ENCODE measurements at places on chromosomes 12 and 14. TPM values are rescaled to one million over a fixed set of nuclear protein-coding genes. Genes with fewer than 3 reads are reported as not detected.

GRCh38 chr14:68589447-68590200 is 203.2 kb downstream of the ZFP36L1 start:
- DNase-seq, result peak; percentile 80

GRCh38 chr12:10718279-10718821 is 4.8 kb downstream of the YBX3 start:
- DNase-seq, result peak; percentile 85

GRCh38 chr14:94172545-94172944 is 1.6 kb upstream of the PPP4R4 start:
- DNase-seq, result no peak

- no peak for DNase-seq
Observed at GRCh38 chr12:65155784-65156183, 13.6 kb upstream of the LEMD3 start.

GRCh38 chr12:33795536-33795935 is 226.8 kb upstream of the ALG10 start:
- no peak for DNase-seq

- no peak for DNase-seq
Observed at GRCh38 chr12:124107351-124107750, 134.3 kb downstream of the ZNF664 start.

DNA sequence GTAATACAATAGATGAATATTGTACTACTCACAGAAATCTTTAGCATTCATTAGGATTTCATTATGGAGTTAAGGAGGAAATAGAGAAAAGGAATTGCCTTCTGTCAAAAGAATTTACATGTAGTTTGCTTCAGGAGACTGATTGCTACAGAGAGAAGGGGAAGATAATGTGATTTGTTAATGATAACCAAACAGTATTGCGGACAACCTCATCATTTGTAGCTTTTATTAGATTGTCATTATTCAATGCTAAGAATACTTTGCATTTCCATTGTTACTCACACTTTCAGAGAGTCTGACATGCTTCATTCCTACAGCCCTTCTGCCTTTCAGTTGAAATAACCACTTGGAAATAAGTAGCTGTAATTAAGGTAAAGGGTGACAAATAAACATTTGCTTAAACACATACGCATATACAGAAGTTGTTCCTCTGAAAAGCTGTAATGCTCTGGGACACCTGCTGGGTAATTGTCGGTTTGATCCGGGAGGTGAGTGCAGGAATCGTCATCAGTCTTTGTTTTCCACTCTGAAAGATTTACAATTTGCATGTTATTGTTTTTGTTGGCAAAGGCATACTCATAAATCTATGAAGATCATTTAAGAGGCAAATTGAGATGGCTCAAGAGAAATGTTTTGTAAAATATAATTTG is 600.2 kb downstream of the TRHDE start:
- no peak for DNase-seq

DNA sequence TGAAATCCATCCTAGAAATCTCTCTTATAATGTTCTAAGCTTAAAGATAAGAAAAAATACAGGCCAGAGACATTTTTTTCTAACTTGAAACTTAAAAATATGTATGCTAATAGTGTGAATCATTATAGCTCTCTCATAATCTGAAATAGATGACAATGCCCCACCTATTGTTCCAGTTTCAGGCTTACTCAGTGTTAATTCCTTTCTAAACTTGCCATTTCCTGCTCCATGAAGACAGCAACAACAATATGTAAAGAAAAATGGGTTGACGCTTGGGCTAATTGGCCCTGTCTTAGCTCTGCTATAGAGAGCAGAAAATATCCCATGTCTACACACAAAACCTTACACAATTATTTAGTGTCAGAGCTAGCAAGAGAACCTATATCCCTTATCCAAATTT is 37.1 kb downstream of the LMO3 start:
- DNase-seq, result peak; percentile 13

DNA sequence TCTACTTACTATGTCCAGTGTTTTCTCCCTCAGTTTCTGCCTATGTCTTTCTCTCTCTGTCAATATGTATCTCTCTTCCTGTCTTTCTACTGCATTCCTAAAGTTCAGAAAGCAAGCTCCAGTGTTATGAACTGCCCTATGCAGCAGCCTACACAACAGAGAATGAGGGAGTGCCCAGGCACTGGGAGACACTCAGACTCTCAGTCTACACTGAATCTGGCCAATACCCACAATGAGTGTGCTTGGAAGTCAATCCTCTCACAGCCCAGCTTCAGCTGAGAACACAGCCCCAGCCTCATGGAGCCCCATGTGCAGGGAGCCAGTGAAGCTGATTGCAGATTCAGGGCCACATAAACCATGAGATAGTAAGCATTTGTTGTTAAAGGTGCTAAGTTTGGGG is 128.7 kb downstream of the ALG10 start:
- no peak for DNase-seq

DNA sequence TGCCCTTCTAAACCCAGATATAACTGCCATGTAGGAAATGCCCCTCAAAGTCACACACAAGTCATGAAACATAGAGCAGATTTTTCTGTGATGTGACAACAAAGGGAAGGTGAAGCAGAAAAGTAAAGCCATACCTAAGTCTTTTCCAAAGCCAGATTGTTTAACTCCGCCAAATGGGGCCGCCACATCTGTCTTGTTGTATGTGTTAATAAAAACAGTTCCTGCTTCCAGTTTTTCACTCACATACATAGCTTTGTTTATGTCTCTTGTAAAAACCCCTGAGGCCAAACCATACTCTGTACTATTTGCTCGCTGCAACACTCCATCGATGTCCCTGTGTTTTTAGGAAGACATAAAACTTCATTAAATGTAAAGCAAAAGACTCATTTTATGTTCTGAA is 40.3 kb downstream of the NOPCHAP1 start:
- DNase-seq, result no peak

The LHX5 gene
- not detected for polyA plus RNA-seq

The TMCC3 gene
- 0.32 TPM for polyA plus RNA-seq

The HOXC11 gene
- not detected for polyA plus RNA-seq

The MYF6 gene
- polyA plus RNA-seq, result not detected

The RNASE3 gene
- polyA plus RNA-seq, result not detected

The PNP gene
- polyA plus RNA-seq, result 24.6 TPM

The IL31 gene
- not detected for polyA plus RNA-seq
